ENCODE measurements at places on chromosomes 7 and 10. TPM values are rescaled to one million over a fixed set of nuclear protein-coding genes. Genes with fewer than 3 reads are reported as not detected.

HKDC1 gene
- total RNA-seq, result 2.5 TPM

GRCh38 chr7:6563936-6564770, 12.9 kb upstream of the GRID2IP start:
- no peak for DNase-seq

LRRC4 gene
- 6.1 TPM for total RNA-seq

DNA sequence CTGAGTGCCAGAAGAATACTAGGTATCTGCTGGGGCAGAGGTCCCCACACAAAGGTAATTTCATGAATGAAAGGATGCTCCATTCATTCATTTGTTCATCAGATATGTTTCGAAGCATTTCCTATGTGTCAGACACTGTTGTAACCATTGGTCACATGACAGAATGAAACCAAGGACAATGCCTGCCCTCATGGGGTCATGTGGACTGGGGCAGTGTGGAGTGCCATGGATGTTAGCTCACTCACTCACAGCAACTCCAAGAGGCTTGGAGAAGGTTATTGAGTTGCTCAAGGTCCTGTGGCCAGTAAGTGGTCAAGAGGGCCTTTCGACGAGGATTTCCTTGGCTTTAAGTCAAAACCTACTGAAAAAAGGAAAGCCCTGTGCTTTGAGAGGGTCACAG, 223.5 kb downstream of the ARHGAP12 start:
- no peak for DNase-seq

- no peak for DNase-seq
Observed at GRCh38 chr10:43077421-43078171, 727 bp downstream of the RET start.
